PC-9 (cell line): ENCODE measurements at places on chromosomes 16 and 17. TPM values are rescaled to one million over a fixed set of nuclear protein-coding genes. Genes with fewer than 3 reads are reported as not detected.

KRTAP4-9 gene
- not detected in 2 replicates for total RNA-seq

GRCh38 chr16:73231944-73232554 is 184.1 kb upstream of the ZFHX3 start:
- DNase-seq, result no peak

DNA sequence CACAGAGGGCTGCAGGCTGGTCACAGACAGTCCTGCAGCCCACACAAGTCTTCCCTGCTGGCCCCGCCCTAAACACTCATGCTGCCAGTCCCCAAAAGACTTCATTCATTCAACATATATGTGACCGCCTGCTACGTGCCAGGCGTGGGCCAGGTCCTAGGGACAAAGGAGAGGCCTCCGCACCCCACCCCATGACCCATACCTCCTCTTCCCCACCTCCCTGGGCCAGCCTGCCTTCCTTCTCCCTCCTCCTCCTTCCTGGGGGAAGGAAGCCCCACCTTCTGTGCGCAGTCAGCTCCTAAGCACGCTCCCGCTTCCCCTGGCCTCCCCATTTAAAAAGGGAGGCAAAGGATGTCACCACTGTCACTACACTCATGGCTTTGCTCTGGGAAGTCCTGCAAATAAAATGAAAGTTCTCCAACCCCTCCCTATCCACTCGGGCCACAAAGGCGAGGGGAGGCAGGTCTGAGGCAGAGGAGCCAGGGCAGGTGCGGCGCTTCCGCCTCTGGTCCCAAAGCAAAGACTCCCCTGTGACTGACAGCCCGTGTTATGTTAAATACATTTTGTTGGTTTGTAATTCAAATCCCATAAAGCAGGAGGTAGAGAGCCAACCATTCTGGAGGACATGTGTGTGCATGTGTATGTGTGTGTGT is 9.0 kb downstream of the DNAAF8 start:
- no peak for DNase-seq

- no peak for DNase-seq
Observed at GRCh38 chr16:81992859-81993258, 18.4 kb downstream of the SDR42E1 start.

- DNase-seq, result no peak
Observed at GRCh38 chr17:76740329-76741118, 2.6 kb downstream of the MFSD11 start.

DNA sequence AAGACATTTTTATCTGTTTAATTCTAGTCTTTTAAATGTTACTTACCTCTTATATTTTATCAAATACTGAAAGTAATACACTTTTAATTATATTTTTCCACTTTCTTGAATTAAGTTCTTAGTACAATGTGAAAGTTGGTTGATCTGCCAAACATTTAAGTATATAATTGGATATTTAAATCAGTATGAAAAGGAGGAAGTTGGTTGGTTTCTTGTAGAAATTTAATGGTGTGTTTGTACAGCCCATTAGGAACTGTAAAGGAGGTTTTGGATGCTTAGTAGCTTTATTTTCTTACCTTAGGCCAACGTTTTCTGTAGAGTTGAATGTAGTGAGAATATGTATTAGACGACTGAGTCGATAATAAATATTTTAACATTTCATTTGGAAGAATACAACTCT is 5.4 kb downstream of the NFATC3 start:
- DNase-seq, result no peak
